ENCODE measurements at places on chromosomes 5 and 9.

- DNase-seq: no peak
Observed at GRCh38 chr5:78649211-78649695, 681 bp upstream of the LHFPL2 start.

GRCh38 chr5:171537070-171537849 is 117.8 kb downstream of the FGF18 start:
- DNase-seq: no peak

GRCh38 chr5:161380486-161380885 is 166.0 kb downstream of the GABRB2 start:
- DNase-seq: no peak

DNA sequence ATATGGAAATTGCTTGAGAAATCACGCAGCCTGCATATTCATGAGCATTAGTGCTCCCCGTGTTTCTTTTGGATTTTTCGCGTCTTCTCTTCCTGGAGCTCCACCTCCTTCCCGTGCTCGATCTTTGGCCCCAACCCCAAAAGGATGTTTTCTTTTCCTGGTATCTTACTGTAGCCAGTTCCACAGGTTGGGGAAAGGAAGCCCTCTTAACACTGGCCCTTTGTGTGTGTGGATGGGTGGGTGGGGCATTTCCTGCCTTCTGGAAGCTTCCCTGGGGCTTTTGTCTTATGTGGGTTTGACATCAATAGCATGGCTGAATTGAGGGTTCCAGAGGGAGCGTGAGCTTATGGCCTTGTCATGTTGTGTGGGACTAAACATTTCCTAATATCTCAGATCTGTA is 21.9 kb downstream of the STXBP1 start:
- no peak for DNase-seq

DNA sequence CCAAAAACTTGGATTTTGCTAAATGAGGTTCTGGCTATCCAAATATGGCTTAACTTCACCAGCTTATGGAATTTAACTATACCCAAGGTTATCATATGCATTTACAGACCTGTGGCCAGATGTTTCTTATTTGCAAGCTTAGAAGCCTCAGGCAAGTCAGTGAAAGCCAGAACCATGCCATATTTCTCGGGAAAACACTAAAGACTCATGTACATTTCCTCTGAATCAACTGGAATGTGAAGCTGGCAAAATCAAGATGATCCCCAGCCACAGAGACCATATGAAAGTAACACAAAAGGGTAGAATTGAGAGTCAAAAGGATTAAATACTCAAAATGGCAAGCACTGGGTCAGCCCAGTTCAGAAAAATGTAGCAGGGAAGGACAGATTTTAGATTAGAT is 76.4 kb upstream of the SLC1A1 start:
- no peak for DNase-seq

- no peak for DNase-seq
Observed at GRCh38 chr9:80158554-80159170, 586.9 kb downstream of the TLE4 start.

- no peak for DNase-seq
Observed at GRCh38 chr9:6036391-6036790, 21.0 kb upstream of the RANBP6 start.

- no peak for DNase-seq
Observed at GRCh38 chr9:73180403-73180802, 28.7 kb downstream of the ANXA1 start.

DNA sequence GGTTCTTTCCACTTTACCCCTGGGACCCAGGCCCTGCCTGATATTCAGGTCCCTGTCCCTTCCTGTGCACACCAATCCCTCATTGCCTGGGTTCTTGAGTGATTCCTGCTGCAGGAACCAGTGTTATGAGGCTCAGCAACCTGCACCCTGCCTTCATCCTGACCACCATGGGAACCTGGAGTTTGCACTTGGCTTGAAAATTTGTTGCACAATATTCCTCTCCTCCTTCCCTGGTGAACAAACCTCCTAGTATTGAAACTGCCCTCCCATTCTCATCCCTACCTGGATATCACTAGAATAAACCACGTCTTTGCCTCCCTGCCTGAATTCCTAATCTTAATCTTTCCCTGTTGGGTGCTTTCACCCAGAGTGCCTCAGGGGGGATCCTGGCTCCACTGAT is 52.1 kb upstream of the AFAP1L1 start:
- no peak for DNase-seq

DNA sequence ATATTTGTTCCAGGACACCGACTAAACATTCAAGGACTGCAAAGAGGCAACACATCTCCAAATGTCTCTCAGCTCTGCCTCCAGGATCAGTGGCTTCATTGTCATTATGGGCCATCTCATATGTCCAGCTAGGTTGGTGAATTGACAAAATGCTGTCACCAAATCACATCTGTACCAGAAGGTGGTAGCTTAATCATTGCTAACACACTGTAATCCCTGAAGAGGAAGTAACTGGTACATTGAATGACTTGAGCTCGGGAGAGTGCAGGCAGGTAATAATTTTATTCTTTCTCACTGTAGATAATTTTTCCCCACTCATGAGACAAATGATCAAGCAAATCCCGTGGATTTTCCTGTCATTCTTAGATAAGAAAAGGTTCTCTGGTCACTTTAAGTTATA is 169.8 kb downstream of the SEMA6A start:
- no peak for DNase-seq

- peak; percentile 6 for DNase-seq
Observed at GRCh38 chr5:98768160-98768959, 5.1 kb upstream of the RGMB start.

GRCh38 chr9:132087438-132088030 is 7.9 kb upstream of the MED27 start:
- DNase-seq: no peak

DNA sequence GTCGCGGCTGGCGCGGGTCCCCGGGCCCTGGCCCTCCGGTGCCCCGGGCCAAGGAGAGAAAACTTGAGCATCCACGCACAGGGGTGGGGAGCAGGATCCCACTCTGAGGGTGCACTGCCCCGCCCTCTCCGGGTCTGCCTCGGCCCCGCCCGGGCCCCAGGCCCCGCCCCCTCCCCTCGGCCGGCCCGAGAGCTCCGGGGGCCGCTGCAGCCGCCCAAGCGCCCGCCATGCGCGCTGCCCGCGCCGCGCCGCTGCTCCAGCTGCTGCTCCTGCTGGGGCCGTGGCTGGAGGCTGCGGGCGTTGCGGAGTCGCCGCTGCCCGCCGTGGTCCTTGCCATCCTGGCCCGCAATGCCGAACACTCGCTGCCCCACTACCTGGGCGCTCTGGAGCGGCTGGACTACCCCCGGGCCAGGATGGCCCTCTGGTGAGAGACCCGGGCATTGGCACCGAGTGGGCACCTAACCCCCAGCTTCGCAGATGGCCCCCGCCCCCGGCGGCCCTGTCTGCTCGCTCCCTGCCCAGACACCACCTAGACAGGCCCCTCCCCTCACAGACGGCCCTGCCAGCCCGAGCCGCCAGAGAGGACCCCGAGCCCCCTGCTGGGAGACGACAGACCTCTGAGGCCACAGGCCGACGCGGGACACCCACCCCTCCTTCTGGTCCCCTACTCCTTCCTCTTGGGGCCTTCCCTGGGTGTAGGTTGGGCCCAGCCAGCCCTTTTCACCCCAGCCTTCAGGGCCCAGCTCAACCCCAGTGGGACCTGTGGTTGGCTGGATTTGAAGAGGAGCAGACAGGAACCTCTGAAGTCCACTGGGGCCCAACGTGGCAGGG is at the start of gene CERCAM:
CERCAM (plus strand) TSS at position 207 of the 831 bp plus-strand sequence; CDS start at position 228, 21 bp downstream.
- no peak for DNase-seq

DNA sequence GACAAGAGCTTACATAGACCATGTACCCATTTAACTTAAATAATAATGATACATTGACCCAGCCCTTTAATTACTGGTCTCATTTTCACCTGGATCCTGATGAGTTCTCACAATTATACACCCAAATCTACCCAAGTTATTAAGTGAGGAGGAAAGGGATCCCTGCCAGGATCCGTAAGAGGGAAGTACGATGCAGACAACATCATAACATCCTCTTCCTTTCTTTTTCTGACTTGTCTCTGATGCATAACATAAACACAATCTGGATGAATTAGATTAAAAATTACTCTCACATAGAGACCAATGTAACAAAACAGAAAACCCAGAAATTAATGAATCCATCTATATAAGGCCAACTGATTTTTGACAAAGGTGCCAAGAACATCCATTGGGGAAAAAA is 17.0 kb downstream of the MARCHF3 start:
- DNase-seq: no peak

DNA sequence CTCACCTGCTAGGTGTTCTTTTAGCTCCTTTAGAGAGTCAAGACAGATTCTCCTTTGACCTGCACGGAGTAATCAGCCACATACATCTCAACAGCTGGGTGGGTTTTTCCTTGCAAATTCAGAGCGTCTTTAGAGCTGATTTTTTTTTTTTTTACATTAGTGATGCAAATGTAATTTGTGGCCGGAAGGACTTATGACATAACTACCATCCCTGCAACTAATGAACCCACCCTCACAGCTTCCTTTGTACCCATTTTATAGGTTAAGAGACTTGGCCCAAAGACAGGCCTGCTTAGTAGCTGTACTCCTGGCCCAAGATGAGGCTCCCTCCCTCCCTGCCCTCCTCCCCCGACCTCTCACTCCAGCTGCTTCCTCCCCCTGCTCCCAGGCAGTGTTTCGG is 69.9 kb upstream of the NIPAL4 start:
- no peak for DNase-seq

DNA sequence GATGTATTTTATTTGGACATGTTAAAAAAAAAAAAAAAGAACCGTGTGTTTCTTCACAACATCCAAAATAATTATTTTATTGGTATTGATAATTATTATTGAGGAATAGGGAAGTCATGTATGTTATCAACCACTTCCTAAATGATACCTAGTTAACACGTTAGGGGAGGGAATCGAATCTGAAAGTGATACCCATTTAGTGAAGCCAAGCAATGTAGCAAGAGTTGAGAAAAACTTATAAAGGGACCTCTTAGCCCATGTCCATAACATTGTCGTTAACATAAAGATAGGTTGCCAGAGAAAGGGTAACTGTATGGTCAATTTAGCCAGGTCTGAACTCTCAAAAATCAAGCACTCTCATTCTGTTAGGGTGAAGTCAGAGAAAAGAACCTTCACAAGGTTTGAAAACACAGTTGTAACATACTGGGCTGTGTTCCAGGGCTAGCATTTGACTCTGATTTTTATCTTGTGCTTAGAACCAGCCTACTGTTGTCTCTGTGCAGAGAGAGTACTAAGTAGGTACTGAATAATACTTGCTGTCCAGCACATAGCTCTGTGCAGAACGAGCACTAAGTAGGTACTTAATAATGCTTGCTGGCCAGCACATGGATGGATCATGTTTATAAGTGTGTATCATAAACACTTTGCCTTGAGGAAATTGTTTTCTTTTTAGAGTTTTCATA is 60.4 kb downstream of the GHR start:
- DNase-seq: no peak

GRCh38 chr5:122492675-122493074 is 180.6 kb downstream of the SNCAIP start:
- DNase-seq: no peak

- DNase-seq: no peak
Observed at GRCh38 chr5:64746446-64746845, 22.0 kb downstream of the SREK1IP1 start.

- DNase-seq: no peak
Observed at GRCh38 chr9:87954230-87954629, 20.1 kb downstream of the CDK20 start.

DNA sequence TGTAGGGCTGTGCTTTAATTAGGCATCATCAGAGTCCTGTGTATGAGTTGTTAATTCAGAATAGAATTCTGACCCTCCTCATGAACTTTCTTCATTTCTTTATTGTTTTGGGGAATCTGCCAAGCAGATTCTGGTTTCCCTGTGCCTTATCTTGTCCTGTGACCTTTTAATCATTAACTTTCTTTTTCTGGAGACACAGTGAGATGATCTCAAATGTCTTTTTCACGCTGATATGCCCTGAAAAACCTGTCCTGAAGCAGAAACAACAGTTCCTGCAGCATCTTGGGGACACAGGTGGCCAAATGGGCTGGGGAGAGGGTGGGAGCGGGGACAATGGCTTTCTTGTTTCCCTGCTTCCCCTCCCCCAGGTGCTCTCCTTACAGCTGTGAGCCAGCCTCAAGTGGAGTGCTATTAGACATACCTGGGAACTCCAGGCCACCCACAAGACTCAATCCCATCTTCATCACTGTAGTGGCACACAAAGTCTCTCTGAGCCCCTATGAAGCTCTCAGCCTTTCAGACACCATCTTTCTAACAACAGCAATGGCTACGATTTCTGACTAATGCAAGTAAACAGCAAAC is 213.8 kb downstream of the ATP10B start:
- DNase-seq: no peak

All from NCI-H1436 treated with DMSO at 0.1 percent for 48 hours (cell line).